HepG2 (cell line): ENCODE measurements at places on chromosomes 7 and 10. TPM values are rescaled to one million over a fixed set of nuclear protein-coding genes. Genes with fewer than 3 reads are reported as not detected.
A peak's percentile ranks its signal among the peaks of the same experiment; 100 is the strongest.

The TDRD1 gene
- total RNA-seq: not detected in 2 replicates

The NEURL1 gene
- total RNA-seq: not detected in 2 replicates

The SSMEM1 gene
- not detected in 2 replicates for total RNA-seq

The HYAL4 gene
- total RNA-seq: not detected in 2 replicates

The CARD11 gene
- total RNA-seq: not detected in 2 replicates

The TMEM130 gene
- not detected in 2 replicates for total RNA-seq

The RAPGEF5 gene
- total RNA-seq: 14.2 and 23.4 TPM in 2 replicates

The PPP1R3C gene
- total RNA-seq: 14.8 and 18.7 TPM in 2 replicates

The TRIM50 gene
- total RNA-seq: 21.1 and 24.5 TPM in 2 replicates

The TCTN3 gene
- 42.2 and 60.0 TPM in 2 replicates for total RNA-seq

The CLDN3 gene
- total RNA-seq: 0.31 TPM in 1 of 2 replicates, not detected in the other

DNA sequence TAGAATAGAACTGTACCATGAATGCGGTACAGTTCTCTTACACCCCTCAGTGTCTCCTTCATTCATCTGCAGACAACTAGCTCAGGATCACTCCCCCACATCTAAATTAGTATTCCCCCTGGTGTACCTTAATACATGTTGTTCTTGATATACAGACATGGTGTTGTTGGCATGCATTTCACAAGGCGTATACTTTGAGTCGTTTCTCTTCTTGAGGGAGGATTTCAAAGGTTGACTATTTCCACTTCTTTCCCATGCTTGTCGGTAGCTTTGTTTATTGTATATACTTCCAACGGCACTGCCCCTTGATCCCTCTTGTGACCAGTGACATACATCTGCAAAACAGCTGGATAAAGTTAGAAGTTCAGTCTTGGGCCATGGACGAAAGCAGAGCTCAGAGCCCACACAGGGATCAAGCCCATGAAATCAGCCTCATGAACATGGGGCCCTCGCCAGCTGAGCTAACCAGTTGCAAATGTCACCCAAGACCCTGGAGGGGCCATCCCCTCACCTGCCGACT is 8.6 kb downstream of the CPA4 start:
- H3K36me3 ChIP-seq: no peaks in the 10 kb centered on the region
- H3K4me3 ChIP-seq: no peak overlapping the region
- H3K27ac ChIP-seq: no peak overlapping the region
- H3K27me3 ChIP-seq: peaks cover 26% of the 10 kb centered on the region; the same call in 1 of the 3 replicates
- DNase-seq: no peak

- H3K27me3 ChIP-seq: no peaks in the 10 kb centered on the region
- H3K27ac ChIP-seq: peak overlapping the region; percentile 90
- H3K4me3 ChIP-seq: peak overlapping the region; percentile 70
- DNase-seq: peak; percentile 94
Observed at GRCh38 chr10:24207781-24208611, 942 bp upstream of the KIAA1217 start.

- no peaks in the 10 kb centered on the region for H3K4me1 ChIP-seq
- H3K27me3 ChIP-seq: peaks cover 51% of the 10 kb centered on the region; the same call in 2 of the 3 replicates
- H3K36me3 ChIP-seq: no peaks in the 10 kb centered on the region
- H3K4me3 ChIP-seq: no peak overlapping the region
- H3K27ac ChIP-seq: no peak overlapping the region
- DNase-seq: no peak
Observed at GRCh38 chr7:151181011-151181431, 6.0 kb downstream of the ASB10 start.

DNA sequence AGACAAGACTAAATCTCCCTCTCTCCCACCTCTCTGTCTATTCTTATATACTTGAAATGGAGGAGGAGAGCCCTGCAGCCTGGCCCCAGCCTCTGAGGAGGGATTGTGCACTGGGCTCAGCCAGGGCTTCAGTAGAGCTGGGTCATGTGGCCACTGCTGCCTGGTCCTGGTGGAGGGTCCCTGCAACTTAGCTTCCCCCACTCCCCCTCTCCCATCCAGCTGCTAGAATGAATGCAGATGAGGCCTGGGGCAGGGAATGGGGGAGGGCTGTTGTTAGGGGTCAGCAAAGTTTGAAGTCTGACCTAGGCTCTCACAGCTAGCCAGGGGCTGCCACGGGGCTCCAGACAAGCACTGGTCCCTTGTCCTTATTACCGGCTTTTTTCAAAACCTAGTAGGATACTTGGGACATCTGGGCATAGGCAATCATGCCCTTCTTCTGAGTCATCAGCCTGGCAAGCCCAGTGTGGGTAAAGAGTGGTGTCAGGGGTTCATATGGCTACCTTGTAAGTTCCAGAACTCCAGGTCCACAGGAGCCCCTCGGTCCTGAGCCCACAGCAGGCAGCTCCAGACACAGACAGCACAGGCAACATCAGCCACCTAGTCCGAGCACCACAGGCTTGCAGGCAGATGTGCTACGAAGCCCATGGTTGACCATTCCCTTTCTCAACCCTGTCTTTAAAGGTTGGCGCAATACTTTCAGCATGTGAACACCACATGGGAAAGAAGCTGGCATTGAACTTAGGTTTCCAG is 12.8 kb upstream of the CXCL12 start:
- H3K27me3 ChIP-seq: peaks cover 6% of the 10 kb centered on the region
- no peaks in the 10 kb centered on the region for H3K36me3 ChIP-seq
- no peak for DNase-seq

DNA sequence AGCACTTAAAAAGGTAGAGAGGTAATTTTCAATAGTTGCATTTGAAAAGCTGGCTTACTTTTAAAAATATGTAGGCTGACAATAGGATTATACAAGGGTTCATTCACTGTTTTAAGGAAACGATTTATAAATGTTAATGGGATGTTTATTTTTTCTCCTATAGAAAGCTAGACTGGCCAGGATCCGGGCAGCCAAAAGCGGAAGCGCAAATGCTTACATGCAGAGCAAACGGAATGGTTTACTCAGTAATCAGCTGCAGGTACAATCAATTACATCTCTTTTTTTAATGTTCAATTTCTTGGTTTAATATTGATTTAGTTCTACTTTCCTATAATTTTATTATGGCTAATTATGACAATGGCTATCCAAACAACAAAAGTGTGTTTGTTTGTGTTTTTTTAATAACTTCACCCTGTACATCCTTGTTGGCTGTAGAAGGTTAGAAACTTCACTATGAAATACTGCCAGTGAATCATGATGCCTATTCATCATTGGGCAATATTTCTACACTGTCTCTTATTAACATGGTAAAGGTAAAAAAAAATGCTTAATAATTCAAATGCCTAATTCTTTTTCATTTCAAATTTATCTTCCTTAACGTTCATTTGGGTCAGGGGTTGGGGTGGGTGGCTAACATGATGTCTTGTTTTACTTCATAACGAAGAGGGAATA is 116.4 kb downstream of the TSPAN12 start:
- no peaks in the 10 kb centered on the region for H3K36me3 ChIP-seq
- no peaks in the 10 kb centered on the region for H3K27me3 ChIP-seq
- no peak for DNase-seq
- no peaks in the 10 kb centered on the region for H3K4me1 ChIP-seq
- H3K4me3 ChIP-seq: no peak overlapping the region
- no peak overlapping the region for H3K27ac ChIP-seq

DNA sequence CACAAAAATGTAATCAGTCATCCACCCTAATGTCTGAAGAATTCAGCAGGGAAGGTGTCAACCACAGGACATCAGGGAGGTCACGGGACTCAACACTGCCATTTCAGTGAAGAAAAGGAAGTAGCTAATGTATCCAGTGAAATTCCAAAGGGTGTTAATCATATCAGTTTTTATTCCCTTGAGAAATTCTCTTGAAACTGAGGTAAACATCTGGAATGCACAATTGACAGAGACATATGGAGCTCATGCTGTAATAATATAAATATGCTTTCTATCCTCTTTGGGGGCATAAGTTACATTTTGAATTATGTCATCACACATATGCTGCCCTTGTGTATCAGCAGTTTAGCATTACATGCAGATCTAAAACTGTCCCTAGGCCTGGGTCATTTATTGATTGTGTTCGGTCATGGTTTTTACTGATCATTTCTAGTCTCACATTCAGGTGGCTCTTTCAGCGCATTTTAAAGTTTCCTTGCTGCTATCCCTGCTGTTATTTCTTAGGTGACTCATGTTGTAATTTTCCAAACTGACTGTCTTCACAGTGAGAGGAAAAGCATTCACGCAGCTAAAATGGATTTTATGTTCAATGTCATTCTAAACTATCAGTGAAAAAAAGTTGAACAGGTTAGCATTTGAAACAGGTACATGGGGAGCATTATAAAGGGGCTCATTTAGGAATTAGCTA is 273.9 kb downstream of the TSPAN12 start:
- H3K27ac ChIP-seq: no peak overlapping the region
- no peaks in the 10 kb centered on the region for H3K27me3 ChIP-seq
- no peak for DNase-seq
- no peaks in the 10 kb centered on the region for H3K4me1 ChIP-seq

- no peak overlapping the region for H3K4me3 ChIP-seq
- no peak overlapping the region for H3K27ac ChIP-seq
- peaks cover 10% of the 10 kb centered on the region; the same call in 1 of the 2 replicates for H3K4me1 ChIP-seq
- peaks cover 3% of the 10 kb centered on the region; the same call in 1 of the 3 replicates for H3K36me3 ChIP-seq
- H3K27me3 ChIP-seq: no peaks in the 10 kb centered on the region
- DNase-seq: no peak
Observed at GRCh38 chr7:149285603-149286002, 23.6 kb downstream of the ZNF783 start.

DNA sequence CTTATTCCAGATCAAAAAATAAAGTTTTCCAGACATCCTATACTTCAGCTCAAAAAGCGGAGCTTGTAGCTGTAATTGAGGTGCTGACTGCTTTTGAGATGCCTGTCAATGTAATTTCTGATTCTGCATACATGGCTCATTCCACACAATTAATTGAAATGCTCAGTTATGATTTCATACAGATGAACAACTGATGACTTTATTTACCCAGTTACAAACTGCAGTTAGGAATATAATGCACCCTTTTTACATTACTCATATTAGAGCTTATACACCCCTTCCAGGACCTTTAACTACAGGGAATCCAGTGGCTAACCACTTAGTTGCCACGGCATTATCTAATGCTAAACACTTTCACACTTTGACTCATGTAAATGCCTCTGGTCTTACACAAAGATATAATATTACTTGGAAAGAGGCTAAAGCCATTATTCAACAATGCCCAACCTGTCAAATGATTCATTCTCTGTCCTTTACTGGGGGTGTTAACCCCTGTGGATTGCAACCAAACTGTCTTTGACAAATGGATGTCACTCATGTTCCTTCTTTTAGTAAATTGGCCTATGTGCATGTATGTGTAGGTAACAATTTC is 147.3 kb downstream of the ZNF33B start:
- H3K36me3 ChIP-seq: no peaks in the 10 kb centered on the region
- no peak overlapping the region for H3K4me3 ChIP-seq
- no peak overlapping the region for H3K27ac ChIP-seq
- no peak for DNase-seq
- no peaks in the 10 kb centered on the region for H3K4me1 ChIP-seq

- no peak for DNase-seq
- no peaks in the 10 kb centered on the region for H3K36me3 ChIP-seq
- H3K27me3 ChIP-seq: no peaks in the 10 kb centered on the region
- peaks cover 50% of the 10 kb centered on the region for H3K4me1 ChIP-seq
Observed at GRCh38 chr7:104927055-104927454, 87.0 kb upstream of the KMT2E start.

DNA sequence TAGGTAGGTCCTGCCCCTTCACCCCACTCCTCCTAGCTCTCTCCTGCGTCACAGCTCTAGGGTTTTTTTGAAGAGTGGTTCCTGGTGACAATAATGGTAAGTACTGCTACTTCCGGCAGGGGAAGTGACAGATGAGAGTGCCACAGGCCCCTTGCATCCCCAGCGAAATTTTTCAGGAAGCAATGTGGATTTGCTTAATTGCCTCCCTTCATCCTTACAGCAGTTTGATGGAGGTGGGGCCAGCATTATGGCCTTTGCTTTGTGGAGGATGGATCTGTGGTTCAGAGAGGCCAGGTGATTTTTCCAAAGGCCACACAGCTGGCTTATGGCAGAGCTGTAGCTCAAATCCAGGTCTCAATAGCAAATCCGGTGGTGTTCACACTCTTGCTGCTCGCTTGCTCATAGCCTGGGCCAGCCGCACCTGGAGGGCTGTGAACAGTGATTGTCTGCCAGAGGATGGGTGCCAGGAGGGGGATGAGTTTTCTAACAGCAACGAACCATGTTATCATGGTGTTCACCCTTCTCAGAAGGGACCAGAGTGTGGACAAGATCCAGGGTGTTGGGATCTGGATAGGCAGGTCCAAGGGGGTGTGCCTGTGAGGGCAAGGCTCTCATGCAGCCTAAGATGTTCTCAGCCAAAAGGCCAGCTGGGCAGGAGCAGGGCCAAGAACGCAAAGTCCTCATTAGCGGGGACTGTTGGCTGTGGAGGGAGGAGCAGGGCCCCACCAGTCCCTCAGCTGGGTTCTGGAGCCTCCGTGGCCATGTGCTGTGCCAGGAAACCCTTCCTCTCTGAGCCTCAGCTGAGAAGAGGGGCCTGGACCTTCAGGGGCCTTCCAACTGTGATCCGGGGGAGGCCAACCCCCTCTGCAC is 89.0 kb downstream of the EMX2 start:
- DNase-seq: no peak
- no peaks in the 10 kb centered on the region for H3K4me1 ChIP-seq
- H3K4me3 ChIP-seq: no peak overlapping the region
- no peak overlapping the region for H3K27ac ChIP-seq
- peaks cover 6% of the 10 kb centered on the region; the same call in 1 of the 3 replicates for H3K27me3 ChIP-seq
